CD8-positive, alpha-beta T cell (primary cell): ENCODE measurements at places on chromosomes 1 and 21. TPM values are rescaled to one million over a fixed set of nuclear protein-coding genes. Genes with fewer than 3 reads are reported as not detected.

MOB3C gene
- total RNA-seq = 8.6 TPM

GRCh38 chr1:111736548-111737215 is 2.5 kb downstream of the INKA2 start:
- no peak for DNase-seq

- DNase-seq = no peak
Observed at GRCh38 chr1:76290271-76290670, 215.7 kb downstream of the ST6GALNAC3 start.

MYOC gene
- total RNA-seq = not detected

KCNJ15 gene
- total RNA-seq = not detected

DNA sequence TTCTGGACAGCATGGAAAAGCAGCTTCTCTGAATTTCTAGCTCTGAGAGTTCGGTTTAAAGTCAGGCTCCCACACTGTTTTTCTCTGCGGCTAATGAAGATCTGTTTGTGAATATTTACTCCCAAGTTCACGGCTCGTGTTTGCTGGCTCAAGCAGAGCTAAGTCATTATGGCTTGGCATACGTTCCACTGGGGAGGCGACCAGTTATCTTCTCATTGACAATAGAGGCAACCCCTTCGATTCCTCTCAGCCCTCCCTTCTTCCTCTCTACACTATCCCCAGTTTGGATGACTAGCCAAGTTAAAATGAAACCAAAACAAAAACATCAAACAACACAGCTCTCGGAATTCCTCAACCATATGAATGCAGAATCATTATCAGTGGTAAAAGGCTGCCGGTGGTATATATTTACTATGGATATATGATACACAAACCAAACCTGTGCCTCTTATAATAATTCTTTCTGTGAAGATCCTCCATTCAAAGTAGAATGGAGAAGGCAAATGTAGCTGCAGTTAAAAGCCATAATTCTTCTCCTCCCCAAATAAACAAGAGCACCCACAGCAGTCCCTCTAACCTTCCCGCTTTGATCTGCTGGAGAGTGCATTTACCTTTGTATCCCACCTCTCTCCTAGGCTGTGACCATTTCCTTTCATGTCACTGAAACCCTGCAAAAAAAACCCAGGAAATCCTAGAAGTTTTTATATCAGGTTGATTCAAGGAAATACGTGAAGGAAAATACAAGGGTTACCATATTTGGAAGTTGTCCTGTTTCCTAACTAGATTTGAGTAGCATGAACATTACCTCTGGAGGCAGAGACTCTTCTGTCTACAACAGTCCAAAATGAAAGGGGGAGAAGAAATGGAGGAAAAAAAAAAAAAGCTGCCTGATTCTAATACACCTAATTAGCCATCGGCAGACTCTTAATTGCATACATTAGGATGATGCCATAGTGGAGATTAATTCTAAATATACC is 108.3 kb upstream of the USH2A start:
- DNase-seq = no peak

- no peak for DNase-seq
Observed at GRCh38 chr1:231969076-231969475, 342.5 kb downstream of the DISC1 start.

DNA sequence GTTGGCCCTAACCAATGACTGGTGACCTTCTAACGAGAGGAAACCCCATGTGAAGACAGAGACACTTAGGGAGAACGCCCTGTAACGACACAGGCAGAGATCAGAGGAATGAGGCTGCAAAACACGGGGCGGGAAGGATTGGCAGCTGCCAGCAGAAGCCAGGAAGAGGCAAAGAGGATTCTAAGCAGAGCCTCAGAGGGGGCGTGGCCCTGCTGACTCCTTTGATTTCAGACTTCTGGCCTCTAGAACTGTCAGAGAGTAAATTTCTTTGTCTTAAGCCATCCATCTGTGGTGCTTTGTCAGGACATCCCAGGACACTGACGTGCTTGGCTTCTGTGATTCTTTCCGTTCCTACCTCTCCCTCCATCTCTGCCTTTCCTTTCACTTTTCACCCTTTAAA is 79.3 kb downstream of the SH3BGR start:
- no peak for DNase-seq

- DNase-seq = no peak
Observed at GRCh38 chr1:1115136-1115785, 628 bp downstream of the C1orf159 start.

FCGR2B gene
- total RNA-seq = not detected

GRCh38 chr1:231930257-231930947 is 303.8 kb downstream of the DISC1 start:
- DNase-seq = no peak

ESPN gene
- total RNA-seq = 2.7 TPM

GRCh38 chr1:157652859-157653493 is 47.6 kb downstream of the FCRL3 start:
- no peak for DNase-seq

GRCh38 chr1:29642519-29642918 is 406.2 kb downstream of the PTPRU start:
- peak; percentile 19 for DNase-seq

DNA sequence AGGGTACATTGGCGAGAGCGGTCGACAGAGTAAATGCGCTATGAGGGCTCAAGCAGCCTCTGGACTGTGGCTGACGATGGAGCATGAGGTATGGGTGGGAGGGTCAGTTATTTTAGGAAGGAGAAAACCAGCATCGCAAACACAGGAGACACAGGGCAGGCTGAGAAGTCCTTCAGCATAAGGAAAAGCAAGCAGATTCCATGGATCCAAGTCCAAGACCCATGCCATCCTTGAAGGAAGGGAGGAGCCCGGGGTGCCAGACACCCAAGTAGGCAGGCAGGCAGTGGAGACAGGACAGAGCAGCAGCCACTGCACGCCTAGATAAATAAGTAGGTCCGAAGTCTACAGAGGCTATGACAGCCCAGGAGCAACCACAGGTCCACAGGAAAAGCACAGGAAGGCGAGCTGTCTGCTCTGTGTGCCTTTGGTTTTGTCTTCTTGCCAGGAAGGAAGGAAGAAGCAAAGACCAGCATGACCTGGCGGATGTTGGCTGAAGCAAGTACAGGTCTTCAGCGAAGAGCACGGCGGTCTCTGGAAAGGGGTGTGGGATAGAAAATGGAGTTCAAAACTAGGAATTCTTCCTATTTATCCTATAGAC is 76.4 kb upstream of the SLC45A1 start:
- DNase-seq = no peak

- DNase-seq = no peak
Observed at GRCh38 chr21:44079846-44080245, 27.4 kb upstream of the PWP2 start.

- DNase-seq = no peak
Observed at GRCh38 chr1:214075999-214076707, 88.4 kb downstream of the PROX1 start.

NGF gene
- not detected for total RNA-seq

DNAI4 gene
- 5.1 TPM for total RNA-seq

DNA sequence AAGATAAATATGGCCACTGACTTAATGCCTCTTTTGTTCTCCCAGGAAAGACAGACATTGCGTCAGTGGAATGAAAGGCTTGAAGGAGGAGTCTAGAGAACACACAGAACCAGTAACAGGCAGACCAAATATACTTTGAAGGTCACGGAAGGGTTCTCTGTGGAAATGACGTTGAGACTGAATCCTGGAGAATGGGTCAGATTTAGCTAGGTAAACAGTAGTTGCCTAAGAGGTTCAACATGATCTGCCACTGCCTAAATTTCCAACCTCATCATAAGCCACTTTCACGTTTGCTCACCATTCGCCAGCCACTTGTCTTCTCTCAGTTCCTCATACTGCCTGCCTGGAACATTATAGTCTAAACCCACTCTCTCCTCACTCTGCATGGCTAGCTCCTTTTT is 20.5 kb downstream of the PLA2G4A start:
- DNase-seq = no peak

PLA2G2F gene
- not detected for total RNA-seq

LRRC3 gene
- total RNA-seq = 0.68 TPM
